ENCODE measurements at places on chromosomes 7 and 10.

DNA sequence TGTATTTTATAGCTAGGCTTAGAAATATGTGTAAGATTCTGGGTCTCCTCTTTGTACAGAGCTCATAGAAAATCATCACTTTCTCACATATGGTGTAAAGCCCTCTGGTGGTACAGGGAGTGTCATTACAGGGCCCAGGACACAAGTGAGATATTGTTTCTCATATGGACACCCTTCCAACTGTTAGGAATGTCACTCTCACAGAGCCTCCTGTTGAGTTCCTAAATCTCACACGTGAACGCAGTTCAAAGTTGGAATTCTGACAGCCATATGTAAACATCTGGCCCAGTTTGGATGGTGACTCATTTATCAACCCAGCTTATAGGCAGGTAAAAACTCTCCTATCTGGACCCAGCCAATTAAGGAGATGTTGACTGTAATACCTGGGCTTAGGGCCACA is 35.4 kb upstream of the ZNF107 start:
- no peak for DNase-seq

DNA sequence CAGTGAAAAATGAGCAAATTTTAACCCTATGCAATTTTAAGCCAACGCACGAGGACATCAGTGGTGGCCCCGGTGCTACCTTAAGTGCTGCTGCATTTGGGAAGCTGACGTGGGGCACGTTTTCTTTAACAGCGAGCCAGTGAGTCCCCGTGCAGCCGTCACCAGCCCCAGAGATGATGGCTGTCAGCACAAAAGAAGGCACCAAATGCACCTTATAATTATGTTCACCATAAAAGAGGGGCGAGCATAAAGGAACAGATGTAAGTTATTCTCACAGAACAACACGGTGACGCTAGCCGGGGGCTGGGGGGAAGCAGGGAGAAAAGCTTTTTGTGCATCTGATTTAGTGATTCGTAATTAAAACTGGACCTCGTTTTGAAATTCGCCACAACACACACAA is 260.1 kb downstream of the DNAJB6 start:
- no peak for DNase-seq

DNA sequence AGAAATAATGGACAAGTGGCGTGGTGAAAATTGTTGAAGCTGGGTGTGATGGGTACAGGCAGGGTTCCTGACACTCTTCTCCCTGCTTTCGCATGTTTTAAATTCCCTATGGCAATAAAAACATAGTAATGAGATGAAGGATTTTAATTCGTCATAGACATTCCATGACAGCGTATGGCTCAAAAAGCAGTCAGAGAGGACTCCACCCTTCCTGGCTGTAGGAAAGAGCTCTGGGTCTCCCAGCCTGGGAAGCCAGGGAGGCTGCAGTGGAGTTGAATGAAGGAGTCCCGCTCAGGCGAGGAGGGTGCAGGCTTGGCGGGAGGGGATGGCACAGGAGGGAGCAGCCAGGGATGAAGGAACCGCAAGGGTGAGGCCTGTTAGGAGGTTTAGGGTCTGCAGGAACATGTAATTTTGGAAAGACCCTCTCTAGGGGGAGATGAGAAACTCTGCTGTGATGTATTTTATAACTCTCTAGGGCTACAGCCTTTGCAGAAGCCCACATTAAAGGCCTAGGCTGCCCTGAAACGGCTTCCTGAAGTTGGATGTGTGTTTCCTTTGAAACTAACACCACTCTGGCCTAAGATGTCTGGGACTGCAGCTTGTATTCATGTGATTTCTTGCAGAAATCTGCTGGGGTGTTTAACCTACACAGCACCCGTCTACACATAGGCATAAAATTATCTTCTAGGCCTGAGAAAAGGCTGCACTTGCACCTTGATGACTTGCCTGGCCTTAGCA is 7.6 kb upstream of the LARP4B start:
- DNase-seq = no peak

- no peak for DNase-seq
Measured at GRCh38 chr7:73703757-73704639, 15.5 kb downstream of the STX1A start.

DNA sequence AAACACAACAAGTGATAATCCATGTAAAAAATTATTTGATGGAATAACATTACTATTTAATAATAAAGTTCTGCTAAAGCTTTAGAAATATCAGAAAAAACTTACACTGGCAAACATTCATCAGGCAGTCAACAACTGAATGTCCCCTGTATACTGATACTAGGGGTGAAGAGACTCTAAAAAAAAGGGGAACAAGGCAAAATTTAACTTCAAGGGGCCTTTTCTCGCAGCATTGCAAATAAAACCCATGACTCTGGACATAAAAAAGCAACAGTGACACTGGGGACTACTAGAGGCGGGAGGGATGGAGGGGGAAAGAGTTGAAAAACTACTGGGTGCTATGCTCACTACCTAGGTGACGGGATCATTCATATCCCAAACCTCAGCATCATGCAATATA is 5.8 kb upstream of the IFRD1 start:
- DNase-seq = no peak

DNA sequence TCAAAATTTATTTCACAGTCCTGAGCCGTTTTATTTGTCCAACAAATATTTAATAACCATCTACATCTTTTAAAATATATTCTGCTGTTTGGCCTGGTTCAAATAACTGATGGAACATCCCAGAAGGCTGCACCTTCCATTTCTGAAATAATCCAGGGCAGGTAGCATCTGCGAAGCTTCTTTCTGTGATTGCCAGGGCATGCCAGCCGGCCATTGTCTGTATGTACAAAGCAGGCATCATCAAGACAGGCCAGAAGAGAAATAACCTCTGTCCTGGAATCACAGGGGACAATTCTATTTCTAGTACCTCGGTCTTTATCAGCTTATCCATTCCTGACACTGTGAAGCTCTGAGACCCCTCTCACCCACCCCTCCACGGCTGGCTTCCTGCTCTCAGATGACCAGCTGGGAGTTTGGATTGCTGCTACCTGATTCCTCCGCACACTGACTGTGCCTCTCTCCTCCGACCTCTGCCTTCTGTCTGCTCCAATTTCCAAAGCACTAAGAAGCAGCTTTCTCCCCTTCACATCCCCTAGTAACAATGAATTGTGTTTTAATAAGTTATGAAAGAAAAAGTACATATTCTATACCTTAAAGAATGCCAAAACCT is 8.0 kb downstream of the DGKI start:
- DNase-seq = no peak

GRCh38 chr7:117011419-117012260 is 58.3 kb downstream of the ST7 start:
- DNase-seq = no peak

GRCh38 chr10:67668448-67668847 is 27.5 kb downstream of the CTNNA3 start:
- no peak for DNase-seq

DNA sequence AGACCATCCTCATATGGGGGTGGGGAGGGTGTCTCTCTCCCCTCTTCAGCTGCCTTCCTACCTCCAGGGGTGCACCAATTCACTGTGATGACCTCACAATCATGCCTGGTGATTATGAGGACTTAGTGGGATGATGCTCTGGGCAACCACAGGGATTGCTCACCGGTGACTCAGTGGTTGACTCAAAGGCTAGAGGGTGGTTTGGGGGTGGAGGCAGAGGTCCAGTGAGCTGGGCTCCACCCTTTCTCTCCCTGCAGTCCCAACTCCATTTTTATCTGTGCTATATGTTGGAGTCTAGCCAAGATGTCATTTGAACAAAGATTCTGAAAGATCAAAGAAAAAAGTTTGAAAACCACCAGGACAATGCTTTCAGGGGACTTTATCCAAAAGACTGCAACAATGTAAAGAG is 286.9 kb downstream of the KCNMA1 start:
- peak; percentile 99 for DNase-seq

DNA sequence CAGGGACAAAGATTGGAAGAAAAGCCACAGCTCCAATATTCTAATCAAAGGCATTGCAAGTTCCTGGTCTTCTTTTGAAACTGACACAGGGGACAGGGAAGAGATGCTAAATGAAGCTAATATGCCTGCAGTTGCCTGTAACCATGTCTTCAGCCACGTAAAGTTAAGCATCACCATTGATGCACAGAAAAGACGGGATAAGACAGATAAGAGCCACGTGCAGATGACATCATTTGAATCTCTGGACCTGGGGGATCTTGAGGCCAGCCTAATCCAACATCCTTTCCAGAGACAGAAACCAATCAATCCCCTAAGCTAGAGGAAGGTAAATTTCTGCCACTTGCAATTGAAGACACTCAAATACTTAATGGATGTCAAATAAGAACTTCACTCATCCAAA is 93.4 kb downstream of the PIP4K2A start:
- DNase-seq = no peak

GRCh38 chr7:130882396-130882795 is 148.4 kb upstream of the KLF14 start:
- no peak for DNase-seq

DNA sequence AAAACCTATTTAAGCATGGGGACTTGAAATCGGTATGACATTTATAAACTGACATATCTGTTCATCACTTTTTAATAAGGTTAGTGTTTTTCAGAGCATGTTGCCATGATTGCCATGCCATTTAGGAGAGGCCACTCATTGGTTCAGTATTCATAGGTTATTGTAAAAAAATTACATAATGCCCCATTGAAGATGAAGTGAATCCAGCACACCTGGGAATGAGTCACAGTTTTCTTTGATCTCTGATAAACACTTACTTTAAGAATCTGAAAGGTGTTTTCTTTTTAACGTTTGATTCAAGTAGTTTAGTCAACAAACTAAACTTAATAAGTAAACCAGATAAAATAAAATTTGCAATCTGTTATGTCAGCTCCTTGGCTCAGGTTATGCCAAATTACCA is 278.3 kb downstream of the ARL4A start:
- no peak for DNase-seq

- DNase-seq = no peak
Measured at GRCh38 chr7:150451833-150452461, 1.5 kb downstream of the GIMAP8 start.

GRCh38 chr10:62217683-62218082 is 51.0 kb downstream of the RTKN2 start:
- DNase-seq = no peak

DNA sequence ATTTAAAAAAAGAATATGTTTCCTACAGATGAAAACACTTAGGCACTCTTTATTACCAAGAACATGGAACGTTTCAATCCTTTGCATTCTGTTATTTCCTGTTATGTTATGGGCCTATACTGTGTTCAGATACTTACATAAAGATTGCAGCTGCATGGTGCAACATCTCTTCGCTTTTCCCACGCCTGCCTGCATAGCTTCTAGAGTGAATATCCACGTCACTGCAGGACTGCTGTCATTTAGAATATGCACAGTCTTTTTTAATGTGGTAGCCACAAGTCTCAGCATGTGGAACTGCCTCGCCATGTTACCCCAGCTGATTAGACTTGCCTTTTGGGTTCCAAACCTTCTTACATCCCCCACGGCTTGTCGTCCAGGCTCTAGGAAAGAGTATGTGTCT is 69.6 kb upstream of the GATA3 start:
- no peak for DNase-seq

DNA sequence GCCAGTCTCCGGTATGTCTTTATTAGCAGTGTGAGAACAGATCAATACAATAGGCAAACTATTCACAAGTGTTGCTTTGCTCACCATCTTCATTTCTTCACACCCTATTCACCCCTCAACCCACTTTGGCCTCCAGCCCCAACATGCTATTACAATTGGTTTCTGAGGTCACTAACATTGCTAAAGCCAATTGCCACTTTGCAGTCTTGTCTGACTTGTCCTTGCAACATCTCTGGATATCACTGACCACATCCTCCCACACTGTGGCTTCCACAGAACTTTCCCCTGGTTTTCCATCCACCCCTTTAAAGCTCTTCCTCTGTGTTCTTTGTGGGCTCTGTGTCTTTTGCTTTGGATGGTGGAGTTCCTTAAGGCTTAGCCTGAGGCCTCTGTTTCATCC is 5.2 kb upstream of the APBB1IP start:
- no peak for DNase-seq

DNA sequence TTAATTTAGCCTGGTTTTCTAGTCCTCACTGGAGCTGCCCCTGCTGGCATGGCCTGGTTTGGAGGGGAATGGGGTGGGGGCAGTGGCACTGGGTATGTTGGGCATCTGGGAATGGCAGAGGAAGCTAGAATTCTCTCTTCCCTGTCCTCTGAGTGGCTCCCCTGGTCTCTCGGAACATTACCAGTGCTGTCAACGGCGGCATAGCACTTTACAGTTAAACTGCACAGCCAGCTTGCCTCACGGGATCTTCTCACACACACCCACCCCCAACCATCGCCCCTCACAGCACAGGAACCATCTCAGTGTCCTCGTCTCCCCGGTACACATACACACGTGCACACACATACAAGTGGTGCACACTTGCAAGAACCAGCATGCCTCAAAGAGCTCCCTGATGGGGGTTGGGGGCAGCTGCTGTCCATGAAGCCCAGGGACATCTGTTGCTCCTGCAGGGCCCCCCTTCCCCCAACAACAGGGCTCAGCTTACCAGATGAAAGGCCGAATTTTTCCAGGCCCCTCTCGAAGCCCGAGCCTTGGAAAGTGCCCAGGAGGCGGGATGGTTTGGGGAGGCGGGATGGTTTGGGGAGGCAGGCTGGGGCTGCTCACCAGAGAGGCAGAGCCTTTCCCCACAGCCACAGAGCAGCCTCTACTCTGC is 41.0 kb downstream of the TSPAN15 start:
- DNase-seq = no peak

- DNase-seq = no peak
Measured at GRCh38 chr7:151076863-151077704, 3.5 kb downstream of the FASTK start.

- DNase-seq = no peak
Measured at GRCh38 chr10:76429368-76430060, 998.1 kb downstream of the LRMDA start.

- no peak for DNase-seq
Measured at GRCh38 chr7:128915271-128915819, 4.8 kb upstream of the KCP start.

GRCh38 chr10:3928078-3928477 is 143.1 kb upstream of the KLF6 start:
- DNase-seq = no peak

- DNase-seq = no peak
Measured at GRCh38 chr10:70286616-70287015, 2.8 kb upstream of the NPFFR1 start.

DNA sequence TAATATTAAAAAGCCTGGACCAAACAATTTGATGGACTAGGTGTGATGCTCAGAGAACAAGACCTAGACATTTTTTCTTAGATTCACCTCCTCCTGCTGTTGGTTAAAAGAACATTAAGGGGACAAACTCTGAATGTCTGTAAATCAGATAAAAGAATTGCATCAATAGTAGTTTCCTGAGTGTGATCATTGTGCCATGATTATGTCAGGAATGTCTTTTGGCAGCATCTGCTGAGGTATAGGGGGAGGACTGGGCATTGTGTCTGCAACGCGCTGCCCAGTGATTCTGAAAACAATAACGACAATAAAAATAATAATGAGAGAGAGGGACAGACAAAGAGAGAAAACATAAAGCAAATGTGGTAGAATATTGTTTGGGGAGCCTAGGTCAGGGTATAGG is 6.9 kb downstream of the C7orf57 start:
- DNase-seq = peak; percentile 9

- no peak for DNase-seq
Measured at GRCh38 chr7:41674505-41675023, 28.3 kb downstream of the INHBA start.

Measured in NCI-H226 (cell line).